ENCODE measurements at places on chromosomes 1 and 21.

GRCh38 chr21:36509973-36510664 is 30.2 kb upstream of the CLDN14 start:
- ATAC-seq: no peak

DNA sequence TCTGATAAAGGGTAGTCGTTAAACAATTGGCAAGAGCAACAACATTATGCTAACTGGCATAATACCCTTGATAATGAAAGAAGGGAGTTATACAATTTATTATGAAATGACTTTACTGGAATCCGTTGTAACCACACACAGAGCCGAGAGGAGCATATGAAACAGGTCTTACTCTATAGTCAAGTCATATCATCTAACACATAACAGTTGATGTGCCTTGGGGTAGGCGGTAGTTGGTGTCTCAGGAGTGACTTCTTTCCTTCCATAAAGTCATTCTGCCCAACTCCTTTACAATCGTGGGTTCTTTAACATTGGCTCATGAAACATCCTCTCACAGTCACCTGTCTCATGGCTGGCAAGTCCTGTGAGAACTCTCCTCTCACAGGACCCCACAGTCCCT is 225.2 kb downstream of the LTN1 start:
- ATAC-seq: no peak

GRCh38 chr1:19734472-19734999 is 65.2 kb downstream of the TMCO4 start:
- ATAC-seq: no peak

DNA sequence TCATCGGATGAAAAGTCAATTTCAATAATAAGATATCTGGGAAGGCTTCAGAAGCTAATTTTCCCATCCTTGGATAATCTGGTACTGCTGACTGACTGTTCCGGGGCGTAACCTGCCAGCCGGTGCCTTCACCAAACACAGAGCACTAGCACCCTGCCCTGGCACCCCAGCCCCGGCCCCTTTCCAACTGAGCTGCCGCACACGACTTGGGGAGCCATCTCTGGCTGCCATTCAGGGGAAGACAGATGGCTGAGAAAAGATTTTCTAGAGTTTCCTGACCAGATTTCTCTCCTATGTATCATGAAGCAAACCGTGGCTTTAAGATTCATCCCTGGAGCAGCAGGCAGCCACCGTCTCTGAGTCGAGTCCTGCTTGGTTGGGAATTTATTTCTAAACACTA is 96.0 kb upstream of the SYT6 start:
- ATAC-seq: no peak

- ATAC-seq: peak; percentile 88
Observed at GRCh38 chr1:24018611-24019580, 38.8 kb upstream of the SRSF10 start.

DNA sequence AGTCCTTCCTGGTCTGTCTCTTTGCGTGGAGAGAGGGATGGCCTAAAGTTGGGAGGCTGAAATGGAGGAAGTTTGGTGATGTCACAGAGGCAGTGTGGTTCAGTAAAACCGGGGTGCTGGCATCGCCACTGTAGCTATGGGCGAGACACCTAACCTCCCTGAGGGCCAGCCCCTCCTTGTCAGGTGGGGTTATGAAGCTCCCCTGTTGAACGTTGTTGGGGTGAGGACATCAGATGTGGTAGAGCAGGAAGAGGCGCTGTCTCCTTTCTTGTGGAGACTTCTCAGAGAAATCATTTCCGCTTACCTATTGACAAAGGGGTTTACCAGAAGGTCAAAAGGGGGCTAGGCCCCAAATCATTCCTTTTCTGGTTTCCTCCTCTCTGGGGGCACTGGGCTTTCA is 294.7 kb downstream of the SIPA1L2 start:
- ATAC-seq: no peak

- ATAC-seq: peak; percentile 54
Observed at GRCh38 chr1:234212764-234213657, 160.2 kb upstream of the COA6 start.

DNA sequence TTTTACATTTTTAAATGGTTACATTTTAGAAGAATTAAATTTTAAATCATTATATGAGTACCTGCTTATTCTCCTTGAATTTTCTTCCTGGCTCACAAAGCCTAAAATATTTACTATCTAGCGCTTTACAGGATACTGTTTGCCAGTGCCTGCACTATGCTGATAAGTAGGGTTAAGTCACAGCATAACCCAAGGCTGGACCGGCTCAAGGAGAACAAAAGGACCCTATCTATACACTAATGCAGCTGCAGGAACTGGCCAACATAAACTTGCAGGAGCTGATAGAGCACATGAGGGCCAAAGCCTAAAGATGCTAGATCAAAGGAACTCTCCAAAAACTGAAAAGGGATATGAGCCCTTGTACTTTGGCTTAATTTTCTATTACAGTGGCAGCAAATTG is 1086.9 kb upstream of the TMPRSS15 start:
- ATAC-seq: no peak

- peak; percentile 13 for ATAC-seq
Observed at GRCh38 chr21:39613041-39613934, 548 bp downstream of the B3GALT5 start.

DNA sequence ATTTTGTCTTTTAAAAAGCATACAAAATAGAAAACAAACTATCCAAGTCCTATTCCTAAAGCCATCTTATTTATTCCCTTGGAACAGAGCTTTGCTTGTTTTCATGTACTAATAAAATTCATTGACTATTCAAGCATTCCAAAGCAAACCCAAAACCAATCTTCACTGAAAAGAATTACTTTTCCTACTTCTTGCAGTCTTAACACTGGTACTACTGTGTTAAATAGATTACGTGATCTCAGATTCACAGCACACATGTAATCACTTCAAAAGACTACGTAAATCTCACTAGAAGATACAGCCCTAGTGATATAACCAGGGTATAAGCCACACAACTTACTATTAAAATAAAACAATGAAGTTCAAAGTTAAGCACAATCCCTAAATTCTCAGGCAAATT is 39.0 kb downstream of the ZZZ3 start:
- no peak for ATAC-seq

- ATAC-seq: no peak
Observed at GRCh38 chr1:19272064-19272463, 16.5 kb downstream of the AKR7A3 start.

DNA sequence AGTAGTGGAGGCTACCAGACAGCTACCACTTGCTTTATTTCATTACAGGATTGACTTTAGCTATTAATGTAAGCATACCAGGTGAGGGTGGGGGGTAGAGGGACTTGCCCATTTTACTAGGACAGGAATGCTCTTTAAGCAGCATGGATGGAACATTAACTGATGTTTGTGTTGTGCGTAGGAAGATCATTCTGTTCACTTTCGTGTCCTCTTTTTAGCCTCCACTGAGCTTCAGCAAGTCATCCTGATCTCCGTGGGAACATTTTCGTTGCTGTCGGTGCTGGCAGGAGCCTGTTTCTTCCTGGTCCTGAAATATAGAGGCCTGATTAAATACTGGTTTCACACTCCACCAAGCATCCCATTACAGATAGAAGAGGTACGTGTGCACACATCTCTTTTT is 29.3 kb downstream of the IFNGR2 start:
- ATAC-seq: no peak

DNA sequence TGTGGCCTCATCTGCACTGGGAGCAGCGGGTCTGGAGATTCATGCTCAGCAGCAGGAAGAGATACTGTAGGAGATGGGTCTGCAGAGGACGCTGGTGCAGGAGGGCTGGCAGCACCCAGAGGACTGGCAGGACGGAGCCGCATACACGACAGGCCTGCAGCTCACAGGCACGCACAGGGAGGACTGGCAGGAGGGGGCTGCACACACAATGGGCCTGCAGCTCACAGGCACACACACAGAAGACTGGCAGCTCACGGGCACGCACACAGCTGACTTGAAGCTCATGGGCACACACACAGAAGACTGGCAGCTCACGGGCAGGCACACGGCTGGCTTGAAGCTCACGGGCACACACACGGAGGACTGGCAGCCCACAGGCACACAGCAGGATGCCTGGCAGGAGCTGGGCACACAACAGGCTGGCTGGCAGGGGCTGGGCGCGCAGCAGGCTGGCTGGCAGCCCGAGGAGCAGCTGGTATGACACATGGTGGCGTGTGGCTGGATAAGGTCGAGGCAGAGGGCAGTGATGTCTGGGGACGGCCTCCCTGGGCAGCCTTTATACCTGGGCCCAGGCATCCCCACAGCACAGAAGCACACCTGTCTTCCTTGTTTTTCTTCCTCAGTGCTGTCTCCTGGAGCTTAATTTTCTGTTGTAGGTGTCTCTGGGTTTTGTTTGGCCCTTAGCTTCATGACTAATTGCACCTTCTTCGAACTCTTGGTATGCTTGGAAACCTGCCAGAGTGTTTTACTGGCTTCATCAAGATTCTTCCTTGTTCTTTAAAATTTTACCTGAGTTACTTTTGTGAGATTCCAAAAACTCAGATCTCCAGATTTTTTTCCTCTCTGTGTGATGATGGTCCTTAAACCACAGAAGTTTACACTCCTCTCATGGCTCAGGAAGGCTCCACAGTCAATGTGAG is at the start of gene KRTAP12-2:
TSS of gene KRTAP12-2 (minus strand) at position 527 of the 920 bp plus-strand sequence. CDS start at position 486, 41 bp downstream.
- ATAC-seq: no peak

Data from motor neuron (in vitro differentiated cells).